ENCODE measurements at places on chromosomes 11 and 22.

GRCh38 chr11:6911378-6911777 is 9.4 kb upstream of the OR2D3 start:
- DNase-seq, result no peak

DNA sequence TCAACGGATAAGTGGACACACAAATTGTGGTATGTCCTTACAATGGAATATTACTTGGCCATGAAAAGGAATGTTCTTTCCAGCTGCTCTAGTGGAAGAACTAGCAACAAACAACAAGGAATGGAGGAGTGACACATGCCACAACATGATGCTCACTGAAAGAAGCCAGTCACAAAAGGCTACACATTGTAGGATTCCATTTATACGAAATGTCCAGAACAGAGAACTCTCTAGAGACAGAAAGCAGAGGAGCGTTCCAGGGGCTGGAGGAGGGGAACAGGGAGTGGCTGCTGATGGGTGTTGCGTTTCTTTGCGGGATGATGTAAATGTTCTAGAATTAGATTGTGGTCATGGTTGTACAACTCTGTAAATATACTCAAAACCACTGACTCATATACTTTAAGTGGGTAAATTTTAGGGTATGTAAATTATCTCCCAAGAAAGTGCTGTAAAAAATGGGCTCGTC is 32.4 kb upstream of the PDGFB start:
- DNase-seq, result no peak

- DNase-seq, result no peak
These were observed 184.8 kb downstream of the DBX1 start for GRCh38 chr11:19975414-19975990.

- DNase-seq, result no peak
These were observed 11.1 kb downstream of the APOL5 start for GRCh38 chr22:35728639-35729308.

GRCh38 chr22:19042285-19043120 is 79.7 kb downstream of the DGCR2 start:
- no peak for DNase-seq

DNA sequence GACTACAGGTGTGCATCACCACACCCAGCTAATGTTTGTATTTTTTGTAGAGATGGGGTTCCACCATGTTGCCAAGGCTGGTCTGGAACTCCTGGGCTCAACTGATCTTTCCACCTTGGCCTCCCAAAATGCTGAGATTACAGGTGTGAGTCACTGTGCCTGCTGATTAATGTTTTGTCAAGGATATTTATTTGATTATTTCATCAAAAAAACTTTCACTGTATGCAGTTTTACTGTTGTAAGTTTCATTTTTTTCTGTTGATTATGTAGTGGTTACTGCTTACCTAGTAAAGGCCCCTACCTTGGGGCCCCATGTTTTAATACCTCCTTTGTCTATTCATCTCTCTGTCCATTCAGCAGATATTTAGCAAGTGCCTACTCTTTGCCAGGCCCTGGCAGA is 16.7 kb upstream of the FAM168A start:
- DNase-seq, result no peak

DNA sequence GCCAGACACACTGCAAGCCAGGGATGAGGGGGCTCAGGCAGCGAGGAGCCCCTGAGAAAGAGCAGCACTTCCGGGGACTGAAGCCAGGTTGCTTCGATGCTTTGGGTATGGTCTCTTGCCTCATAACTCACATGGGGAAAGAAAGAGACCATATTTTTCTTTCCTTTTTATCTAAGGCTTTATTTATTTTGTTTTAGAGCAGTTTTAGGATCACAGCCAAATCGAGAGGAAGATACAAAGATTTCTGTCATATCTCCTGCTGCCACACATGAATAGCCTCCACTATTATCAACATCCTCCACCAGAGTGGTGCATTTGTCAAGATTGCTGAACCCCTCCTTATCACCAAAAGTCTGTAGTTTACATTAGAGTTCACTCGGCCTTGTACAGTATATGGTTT is 24.3 kb upstream of the ADSL start:
- DNase-seq, result no peak

DNA sequence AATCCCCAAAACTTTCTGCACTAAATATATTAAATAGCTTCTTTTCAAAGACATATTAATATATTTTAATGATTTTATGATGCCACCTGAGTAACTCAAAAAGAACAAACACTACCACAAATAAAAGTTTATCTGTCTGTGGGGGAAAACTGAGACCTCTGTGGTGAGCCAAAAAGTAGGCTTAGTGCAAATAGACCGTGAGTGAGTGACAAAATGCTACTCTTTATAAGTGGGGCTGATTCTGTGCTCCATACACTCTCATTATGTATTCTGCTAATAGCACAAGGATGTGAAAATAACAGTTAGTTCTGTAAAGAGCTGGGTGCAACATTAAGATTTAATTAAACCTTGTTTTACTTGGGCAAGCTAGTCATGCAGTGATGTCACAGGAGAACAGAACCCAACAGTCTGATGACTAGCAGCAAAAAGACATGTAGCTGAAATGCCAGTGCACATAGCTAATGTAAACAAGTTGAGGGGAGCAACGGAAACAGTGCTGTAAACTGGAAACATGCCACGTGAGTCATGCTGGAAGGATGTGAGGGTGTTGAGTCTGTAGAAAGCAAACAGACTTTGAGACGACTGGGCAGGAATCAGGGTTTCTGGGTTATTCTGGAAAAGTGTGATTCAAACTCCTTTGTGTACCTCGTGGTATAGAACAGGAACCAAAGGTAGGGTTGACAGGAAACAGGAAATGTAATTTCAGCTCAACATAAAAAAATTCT is 1130.4 kb downstream of the LRRC4C start:
- peak; percentile 100 for DNase-seq

DNA sequence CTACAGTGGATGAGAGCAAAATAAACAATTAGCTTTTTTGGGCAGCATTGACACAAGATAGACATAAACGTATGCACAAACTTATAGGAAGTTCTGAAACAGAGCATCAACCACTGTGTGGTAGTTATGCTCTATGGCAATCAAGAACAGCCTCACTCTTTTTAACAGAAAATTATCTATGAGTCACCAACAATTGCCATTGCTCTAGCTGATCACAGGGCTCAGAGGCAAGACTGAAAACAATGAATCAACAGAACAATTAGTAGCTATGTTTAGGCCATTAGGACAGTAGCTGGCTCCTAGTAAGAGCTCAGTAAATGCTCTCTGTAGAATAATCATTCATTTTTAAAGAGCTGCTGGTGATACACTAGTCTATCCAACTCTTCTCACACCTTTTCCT is 34.9 kb upstream of the PICALM start:
- DNase-seq, result no peak

DNA sequence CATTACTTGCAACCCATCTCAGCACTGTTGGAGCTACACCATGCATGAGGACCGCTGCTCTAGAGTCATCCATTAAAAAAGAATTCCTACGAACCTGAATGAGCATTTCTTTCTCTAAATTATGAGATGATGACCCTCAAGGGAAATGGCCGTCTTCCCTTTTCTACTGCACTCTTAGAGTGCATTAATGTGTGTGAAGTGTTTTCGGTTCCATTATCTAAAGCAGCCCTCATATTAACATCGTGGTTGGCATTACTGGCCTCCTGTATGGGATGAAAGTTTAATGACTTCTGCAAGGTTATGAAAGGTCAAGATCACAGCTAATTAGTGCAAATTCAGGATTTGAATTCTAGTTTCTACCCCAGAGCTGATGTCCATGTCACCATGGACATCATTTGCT is 16.7 kb downstream of the CD44 start:
- no peak for DNase-seq

DNA sequence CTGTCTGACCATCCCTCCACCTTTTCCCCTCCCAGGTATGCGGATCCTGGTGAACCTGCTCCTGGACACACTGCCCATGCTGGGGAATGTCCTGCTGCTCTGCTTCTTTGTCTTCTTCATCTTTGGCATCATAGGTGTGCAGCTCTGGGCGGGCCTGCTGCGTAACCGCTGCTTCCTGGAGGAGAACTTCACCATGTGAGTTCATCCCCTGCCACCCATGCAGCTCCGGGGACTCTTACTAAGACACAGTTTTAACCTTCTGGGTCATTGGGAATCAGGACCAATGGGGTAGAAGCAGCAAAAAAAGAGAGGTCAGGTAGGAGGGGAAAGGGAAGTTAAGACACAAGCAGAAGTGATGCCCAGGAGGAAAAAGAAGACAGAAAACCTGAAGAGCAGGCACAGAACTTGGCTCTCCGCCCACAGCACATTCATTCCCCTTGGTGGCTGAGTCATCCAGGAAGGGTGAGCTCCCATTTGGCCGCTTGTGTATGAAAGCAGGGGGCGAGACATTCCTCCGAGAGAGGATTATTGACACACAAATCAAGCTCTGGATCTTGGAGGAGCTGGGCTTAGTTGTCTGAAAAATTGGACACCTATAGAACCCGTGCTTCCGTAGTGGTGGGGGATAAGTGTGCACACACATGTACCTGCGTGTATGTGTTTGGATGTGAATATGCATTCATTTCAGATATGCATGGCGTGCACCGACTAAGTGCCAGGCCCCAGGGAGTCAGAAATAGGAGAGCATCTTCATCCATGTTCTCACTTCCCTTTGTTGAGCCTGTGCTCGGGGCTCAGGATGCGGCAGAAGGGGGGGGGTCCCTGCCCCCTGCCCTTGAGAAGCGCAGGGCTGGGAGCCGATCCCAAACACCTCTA is 64.2 kb downstream of the CACNA1I start:
- peak; percentile 84 for DNase-seq

DNA sequence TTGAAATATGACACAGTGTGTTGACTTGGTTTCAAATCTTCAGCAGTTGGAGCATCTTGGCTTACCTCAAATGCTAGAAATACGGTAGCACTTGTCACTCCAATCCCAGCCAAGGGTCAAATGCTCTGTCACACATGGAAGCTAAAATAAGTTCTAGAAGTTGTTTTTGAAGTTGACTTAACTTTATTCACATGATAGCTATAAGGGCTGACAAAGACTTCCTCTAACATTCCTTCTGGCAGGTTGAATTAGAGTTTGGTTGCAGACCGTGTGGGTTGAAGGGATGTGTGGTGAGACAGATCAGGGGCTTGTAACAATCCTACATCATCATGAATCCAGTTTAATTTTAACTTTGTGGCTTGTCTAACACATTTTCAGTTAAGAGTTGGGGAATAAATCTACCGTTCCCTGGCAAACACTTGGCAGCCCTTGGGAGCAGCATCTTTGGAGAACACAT is 4.6 kb downstream of the SLN start:
- no peak for DNase-seq

- DNase-seq, result no peak
These were observed 13.7 kb downstream of the NUP98 start for GRCh38 chr11:3783611-3784010.

- peak; percentile 73 for DNase-seq
These were observed 121.2 kb downstream of the PDE3B start for GRCh38 chr11:14764579-14765527.

- no peak for DNase-seq
These were observed 87.2 kb downstream of the PDHX start for GRCh38 chr11:35003658-35004057.

DNA sequence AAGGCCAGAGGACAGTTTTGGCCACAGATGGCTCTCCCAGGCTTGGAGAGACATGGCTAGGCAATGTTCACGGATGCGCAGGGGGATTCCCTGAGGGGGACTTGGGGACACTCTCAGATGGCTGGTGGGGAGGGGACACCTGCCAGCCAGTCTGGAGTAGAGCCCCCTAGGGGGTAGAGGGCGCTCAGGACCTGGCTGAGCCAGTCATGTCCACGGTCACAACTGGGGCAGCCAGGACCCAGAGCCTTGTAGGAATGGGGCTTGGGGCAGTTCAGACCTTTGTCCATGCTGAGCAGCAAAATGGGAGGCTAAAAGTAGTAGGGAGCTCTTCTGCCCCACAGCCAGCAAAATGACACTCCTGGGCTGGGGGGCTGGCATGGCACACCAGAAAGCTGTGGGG is 1.7 kb downstream of the CSDC2 start:
- no peak for DNase-seq

DNA sequence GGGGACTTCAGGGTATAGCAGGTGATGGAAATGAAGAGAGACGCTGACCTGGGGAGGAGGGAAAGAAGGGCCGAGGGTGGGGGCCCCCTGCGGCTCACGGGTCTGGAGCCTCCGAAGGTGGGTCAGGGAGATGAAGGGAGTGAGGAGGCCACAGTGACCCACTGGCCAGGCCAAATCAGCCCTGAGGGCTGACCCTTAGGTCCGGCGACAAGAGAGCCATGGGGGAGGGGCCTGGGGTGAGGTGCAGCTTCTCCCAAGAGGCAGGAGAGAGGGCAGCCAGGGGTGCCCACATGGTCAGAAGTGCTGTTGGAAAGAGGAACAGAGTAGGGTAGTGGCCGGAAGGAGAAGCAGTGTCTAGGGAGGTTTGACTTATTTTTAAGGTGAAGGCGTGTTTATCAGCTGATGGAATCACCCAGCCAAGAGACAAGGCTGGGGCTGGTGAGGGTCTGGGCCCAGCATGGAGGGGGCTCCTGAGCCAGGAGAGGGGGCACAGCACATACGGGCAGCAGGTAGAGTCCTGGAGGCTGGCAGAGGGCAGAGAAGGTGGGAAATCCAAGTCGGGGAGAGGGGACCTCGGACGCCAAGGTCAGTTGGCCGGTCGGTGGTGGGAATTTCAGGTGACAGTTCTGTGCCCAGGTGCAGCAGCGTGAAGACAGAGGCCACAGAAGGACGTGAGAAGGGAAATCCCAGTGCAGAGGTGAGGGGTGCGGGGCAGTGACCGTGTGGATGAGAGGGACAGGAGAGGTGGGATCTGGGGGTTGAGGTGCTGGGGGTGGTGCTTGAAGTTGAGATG is 49.0 kb downstream of the LINC01488 start:
- DNase-seq, result no peak

DNA sequence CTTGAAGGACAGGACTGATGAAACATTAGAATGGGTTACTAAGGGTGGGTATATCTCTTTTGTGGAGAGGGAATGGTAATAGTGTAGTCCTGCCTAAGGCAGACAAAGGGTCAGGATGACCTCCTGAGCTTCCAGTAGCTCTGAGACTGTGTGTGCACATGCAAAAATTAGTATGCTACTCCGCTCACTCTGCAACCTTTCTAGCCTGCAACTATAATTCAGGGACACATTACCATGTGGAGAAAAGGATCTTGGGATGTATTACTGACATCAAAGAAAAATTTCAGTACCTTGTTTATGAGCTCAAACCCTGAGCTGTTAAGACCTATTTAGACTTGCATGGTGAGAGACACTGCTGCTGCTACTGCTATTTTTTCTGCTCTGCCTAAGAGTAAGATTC is 25.4 kb downstream of the LARGE2 start:
- no peak for DNase-seq

- DNase-seq, result no peak
These were observed 15.8 kb upstream of the CHADL start for GRCh38 chr22:41256254-41257253.

GRCh38 chr11:12008790-12009616 is 577 bp upstream of the DKK3 start:
- no peak for DNase-seq

GRCh38 chr11:70473873-70474690 is 75.8 kb downstream of the CTTN start:
- DNase-seq, result no peak

All from retinal pigment epithelial cell (primary cell).